ENCODE measurements at places on chromosomes 3 and 15. TPM values are rescaled to one million over a fixed set of nuclear protein-coding genes. Genes with fewer than 3 reads are reported as not detected.

The APPL1 gene
- total RNA-seq: 29.0 TPM

- no peaks in the 10 kb centered on the region for H3K4me1 ChIP-seq
- H3K27ac ChIP-seq: no peak overlapping the region
- H3K36me3 ChIP-seq: no peaks in the 10 kb centered on the region
- H3K27me3 ChIP-seq: no peaks in the 10 kb centered on the region
- no peak overlapping the region for H3K4me3 ChIP-seq
- no peak for DNase-seq
Measured at GRCh38 chr15:76711351-76711827, 193.8 kb downstream of the SCAPER start.

The FRMD4B gene
- 13.0 TPM for total RNA-seq

DNA sequence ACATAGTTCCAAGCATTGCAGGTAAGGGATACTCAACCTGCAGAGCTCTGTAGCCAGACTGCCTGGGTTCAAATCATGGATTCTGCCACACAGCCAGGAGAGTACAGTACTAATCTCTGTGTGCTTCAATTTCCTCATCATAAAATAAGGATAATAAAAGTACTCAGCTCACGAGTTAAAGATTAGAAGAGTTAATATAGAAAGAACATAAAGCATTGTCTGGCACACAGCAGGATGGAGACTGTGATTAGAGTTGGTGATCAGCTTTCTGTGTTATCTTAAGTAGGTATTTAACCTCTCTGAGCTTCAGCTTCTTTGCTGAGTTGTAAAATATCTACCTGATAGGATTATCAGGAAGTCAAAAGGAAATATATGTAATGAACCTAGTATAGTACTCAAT is 2.7 kb downstream of the CEP70 start:
- no peak overlapping the region for H3K4me3 ChIP-seq
- H3K27me3 ChIP-seq: no peaks in the 10 kb centered on the region
- peaks cover 8% of the 10 kb centered on the region for H3K4me1 ChIP-seq
- H3K27ac ChIP-seq: no peak overlapping the region

GRCh38 chr3:132038198-132038825 is 3.5 kb upstream of the CPNE4 start:
- peak; percentile 44 for DNase-seq
- peaks cover 41% of the 10 kb centered on the region for H3K27me3 ChIP-seq
- H3K4me3 ChIP-seq: no peak overlapping the region
- no peak overlapping the region for H3K27ac ChIP-seq
- H3K4me1 ChIP-seq: peaks cover 5% of the 10 kb centered on the region
- H3K36me3 ChIP-seq: no peaks in the 10 kb centered on the region

The LINGO1 gene
- 28.2 TPM for total RNA-seq

- no peak overlapping the region for H3K4me3 ChIP-seq
- no peak overlapping the region for H3K27ac ChIP-seq
- H3K4me1 ChIP-seq: no peaks in the 10 kb centered on the region
- no peak for DNase-seq
- no peaks in the 10 kb centered on the region for H3K36me3 ChIP-seq
Measured at GRCh38 chr15:39465843-39466749, 114.8 kb upstream of the THBS1 start.

The CACNA1D gene
- total RNA-seq: 0.25 TPM

DNA sequence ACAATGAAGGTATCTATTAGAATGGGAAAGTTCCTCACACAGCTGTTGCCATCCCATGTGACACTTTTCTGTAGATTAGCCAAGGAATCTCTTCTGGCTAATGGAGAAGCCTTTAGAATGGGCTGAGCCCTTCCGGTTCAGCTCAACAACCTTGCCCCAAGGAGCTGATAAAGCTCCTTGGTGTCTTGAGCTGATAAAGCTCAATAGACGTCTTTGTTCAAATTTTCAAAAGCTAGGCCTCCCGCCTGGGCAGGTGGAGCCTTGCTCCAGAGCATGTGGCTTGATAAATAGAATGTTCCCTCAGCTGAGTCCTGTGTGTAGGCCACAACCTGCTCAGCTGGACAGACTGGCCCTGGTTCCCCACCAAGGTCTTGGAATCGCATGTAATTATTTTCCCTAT is 7.2 kb upstream of the BNIP2 start:
- no peaks in the 10 kb centered on the region for H3K27me3 ChIP-seq
- H3K4me1 ChIP-seq: peaks cover 10% of the 10 kb centered on the region
- peak; percentile 31 for DNase-seq
- H3K4me3 ChIP-seq: no peak overlapping the region
- H3K27ac ChIP-seq: no peak overlapping the region
- H3K36me3 ChIP-seq: no peaks in the 10 kb centered on the region

The IFRD2 gene
- 45.6 TPM for total RNA-seq

The GPR149 gene
- total RNA-seq: not detected

The KLHL40 gene
- total RNA-seq: not detected

DNA sequence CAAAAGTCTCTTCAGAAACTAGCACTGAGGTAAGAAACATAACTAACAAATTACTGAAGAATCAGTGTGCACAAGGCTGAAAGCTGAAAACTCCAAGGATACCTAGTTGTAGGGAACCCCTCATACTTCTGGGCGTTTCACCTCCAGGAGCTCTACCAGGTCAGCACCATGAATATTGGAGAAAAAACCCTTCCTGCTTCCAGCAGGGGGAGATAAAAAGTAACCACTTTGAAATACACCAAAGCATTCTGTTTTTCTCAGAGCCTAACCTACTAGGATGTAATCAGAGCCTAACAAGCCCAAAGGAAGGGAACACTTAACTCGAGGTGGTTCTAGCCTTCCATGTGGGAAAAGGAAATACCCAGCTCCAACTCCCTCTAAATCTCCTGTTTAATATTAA is 175.8 kb upstream of the MME start:
- H3K4me3 ChIP-seq: no peak overlapping the region
- no peak overlapping the region for H3K27ac ChIP-seq
- H3K4me1 ChIP-seq: no peaks in the 10 kb centered on the region
- H3K36me3 ChIP-seq: no peaks in the 10 kb centered on the region
- DNase-seq: peak; percentile 33

DNA sequence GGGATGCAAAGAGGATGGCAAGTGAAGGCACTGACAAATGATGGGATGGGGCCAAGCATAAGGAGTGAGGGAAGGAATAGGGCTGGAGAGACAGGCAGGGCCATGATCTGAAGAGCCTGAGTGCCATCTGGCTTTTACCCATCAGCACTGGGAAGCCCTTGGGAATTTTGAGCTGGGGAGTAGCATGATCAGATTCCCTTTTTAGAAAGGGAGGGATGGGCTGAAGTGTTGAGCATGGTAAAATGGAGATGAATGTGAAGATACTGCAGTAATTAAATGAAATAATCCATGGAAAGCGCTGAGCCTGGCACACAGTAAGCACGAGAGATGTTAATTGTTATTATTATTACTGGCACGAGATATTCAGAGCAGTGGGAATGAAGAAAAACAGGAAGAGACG is 9.9 kb downstream of the RBP1 start:
- no peak overlapping the region for H3K4me3 ChIP-seq
- DNase-seq: no peak
- peaks cover 29% of the 10 kb centered on the region for H3K4me1 ChIP-seq
- H3K27me3 ChIP-seq: no peaks in the 10 kb centered on the region

DNA sequence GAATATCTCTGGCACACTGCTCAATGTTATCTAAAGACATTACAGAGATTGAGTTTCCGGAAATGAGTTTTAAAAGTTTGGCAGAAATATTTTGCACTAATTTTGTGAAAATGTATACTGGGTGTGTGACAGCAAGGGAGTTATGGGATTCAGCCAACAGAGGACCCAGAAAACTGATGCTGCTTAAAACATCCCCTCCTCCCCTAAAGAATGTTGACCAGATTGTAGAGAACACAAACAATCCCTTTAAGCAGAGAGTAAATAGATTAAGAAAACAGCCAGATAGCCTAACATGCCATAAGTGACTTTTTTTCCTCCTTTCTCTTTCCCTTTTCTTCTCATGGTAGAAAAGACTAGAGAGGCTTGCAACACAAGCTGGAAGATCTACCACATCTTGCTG is 928.0 kb upstream of the ALCAM start:
- H3K4me1 ChIP-seq: peaks cover 25% of the 10 kb centered on the region
- H3K4me3 ChIP-seq: no peak overlapping the region
- H3K27me3 ChIP-seq: no peaks in the 10 kb centered on the region
- H3K36me3 ChIP-seq: no peaks in the 10 kb centered on the region

DNA sequence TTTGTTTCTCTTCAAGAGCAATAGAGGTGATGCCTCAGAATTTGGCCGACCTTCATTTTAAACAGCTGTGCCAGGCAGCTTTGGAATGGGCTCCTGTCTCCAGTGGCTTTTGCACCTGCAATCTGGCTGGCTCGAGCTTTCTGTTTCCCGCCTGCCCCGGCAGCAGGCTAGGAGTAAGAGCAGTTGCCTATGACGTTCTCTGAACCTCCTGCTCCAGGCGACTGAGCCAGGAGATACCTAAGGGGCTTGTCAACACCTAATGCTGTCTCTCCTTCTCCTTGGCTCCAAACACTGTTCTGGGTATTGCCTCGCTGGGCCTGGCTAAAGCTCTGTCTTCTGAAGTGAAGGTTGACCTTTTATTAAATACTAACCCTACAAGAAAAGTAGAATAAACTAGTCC is 229.9 kb downstream of the LRRN1 start:
- no peak overlapping the region for H3K27ac ChIP-seq
- DNase-seq: no peak
- H3K4me3 ChIP-seq: no peak overlapping the region
- H3K36me3 ChIP-seq: no peaks in the 10 kb centered on the region
- H3K4me1 ChIP-seq: peaks cover 3% of the 10 kb centered on the region

GRCh38 chr3:185153171-185153771 is 411 bp upstream of the C3orf70 start:
- peak overlapping the region; percentile 58 for H3K4me3 ChIP-seq
- H3K36me3 ChIP-seq: no peaks in the 10 kb centered on the region
- H3K27ac ChIP-seq: no peak overlapping the region
- peaks cover 24% of the 10 kb centered on the region for H3K4me1 ChIP-seq
- peaks cover 48% of the 10 kb centered on the region for H3K27me3 ChIP-seq

DNA sequence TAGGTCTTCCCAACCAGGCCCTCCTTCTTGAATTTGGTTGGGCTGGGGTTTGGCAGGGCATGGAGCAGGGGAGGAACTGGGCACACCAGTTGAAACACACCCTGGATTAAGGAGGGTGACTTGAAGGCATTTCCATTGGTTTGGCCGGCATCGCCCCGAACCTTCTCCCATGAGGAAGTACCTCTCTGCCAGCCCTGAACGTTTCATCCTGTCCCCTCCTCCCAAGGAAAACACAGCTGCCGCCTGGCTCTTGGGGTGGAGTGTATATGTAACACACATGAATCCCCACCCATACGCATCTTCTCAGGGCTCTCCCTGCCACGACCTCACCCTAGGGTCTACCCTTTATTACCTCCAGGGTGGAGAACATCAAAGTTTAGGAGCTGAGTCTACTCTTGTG is 14.6 kb downstream of the UBAP1L start:
- no peak overlapping the region for H3K27ac ChIP-seq
- no peaks in the 10 kb centered on the region for H3K4me1 ChIP-seq
- no peaks in the 10 kb centered on the region for H3K36me3 ChIP-seq
- H3K4me3 ChIP-seq: no peak overlapping the region

DNA sequence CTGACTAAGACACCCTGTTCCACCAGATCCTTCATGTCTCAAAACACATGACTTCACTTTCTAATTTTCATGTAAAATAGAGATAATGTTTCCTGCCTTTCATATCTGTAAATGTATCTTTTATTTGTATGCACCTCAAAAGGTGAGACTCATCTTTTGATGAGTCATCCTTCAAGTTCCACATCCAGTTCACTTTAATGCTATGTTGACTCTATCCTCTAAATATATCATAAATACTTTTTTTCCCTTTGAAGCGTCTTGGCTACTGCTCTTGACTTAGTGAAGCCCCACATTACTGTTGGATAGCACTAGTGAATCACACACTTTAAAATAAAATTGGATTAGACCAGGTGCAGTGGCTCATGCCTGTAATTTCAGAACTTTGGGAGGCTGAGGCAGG is 741.1 kb downstream of the VGLL3 start:
- H3K4me1 ChIP-seq: peaks cover 4% of the 10 kb centered on the region
- H3K27me3 ChIP-seq: no peaks in the 10 kb centered on the region
- no peak overlapping the region for H3K27ac ChIP-seq
- no peak overlapping the region for H3K4me3 ChIP-seq

- no peaks in the 10 kb centered on the region for H3K27me3 ChIP-seq
- H3K4me3 ChIP-seq: no peak overlapping the region
- peaks cover 46% of the 10 kb centered on the region for H3K4me1 ChIP-seq
- H3K36me3 ChIP-seq: no peaks in the 10 kb centered on the region
- DNase-seq: no peak
Measured at GRCh38 chr15:98858610-98859023, 149.0 kb downstream of the PGPEP1L start.

DNA sequence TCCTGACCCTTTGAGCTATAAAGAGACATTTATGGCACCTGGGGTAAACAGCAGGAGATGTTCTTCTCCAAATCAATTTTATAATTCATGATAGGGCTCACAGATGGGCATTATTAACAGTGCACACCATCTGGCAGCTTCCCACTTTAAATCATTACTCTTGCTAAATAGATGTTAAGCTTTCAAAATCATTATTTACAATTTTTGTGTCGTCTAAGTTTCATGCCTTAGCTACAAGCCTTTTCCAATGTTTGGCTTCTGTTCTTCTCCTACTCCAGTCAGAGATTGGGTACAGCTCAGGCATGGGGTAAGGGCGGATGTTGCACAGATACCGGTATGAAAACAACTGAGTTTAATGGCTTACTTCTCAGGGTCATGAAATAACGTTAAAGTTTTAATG is 120.9 kb upstream of the PFN2 start:
- no peak overlapping the region for H3K27ac ChIP-seq
- H3K36me3 ChIP-seq: no peaks in the 10 kb centered on the region
- H3K27me3 ChIP-seq: no peaks in the 10 kb centered on the region
- peaks cover 7% of the 10 kb centered on the region for H3K4me1 ChIP-seq
- no peak overlapping the region for H3K4me3 ChIP-seq

DNA sequence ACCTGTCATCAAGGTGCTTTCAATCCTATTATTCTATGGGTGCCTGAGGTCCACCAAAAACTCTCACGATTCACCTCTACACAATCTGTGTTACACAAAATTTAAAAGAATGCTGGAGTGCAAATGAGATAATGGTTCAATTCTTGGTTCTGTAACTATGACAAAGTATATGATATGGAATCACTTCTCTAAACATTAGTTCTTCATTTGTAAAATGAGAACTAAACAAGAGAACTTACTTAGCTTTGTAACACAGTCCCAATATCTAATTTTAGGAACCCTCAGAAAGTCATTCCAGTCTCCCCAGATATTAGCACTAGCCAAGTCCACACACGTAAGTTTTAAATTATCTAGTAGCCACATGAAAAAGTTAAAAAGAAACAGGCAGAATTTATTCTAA is 111.5 kb downstream of the TBL1XR1 start:
- peaks cover 5% of the 10 kb centered on the region for H3K36me3 ChIP-seq
- no peaks in the 10 kb centered on the region for H3K27me3 ChIP-seq
- DNase-seq: no peak
- no peak overlapping the region for H3K4me3 ChIP-seq
- H3K27ac ChIP-seq: no peak overlapping the region

Data from neural progenitor cell (in vitro differentiated cells).